ENCODE measurements at places on chromosomes 7 and 10.
A peak's percentile ranks its signal among the peaks of the same experiment; 100 is the strongest.

DNA sequence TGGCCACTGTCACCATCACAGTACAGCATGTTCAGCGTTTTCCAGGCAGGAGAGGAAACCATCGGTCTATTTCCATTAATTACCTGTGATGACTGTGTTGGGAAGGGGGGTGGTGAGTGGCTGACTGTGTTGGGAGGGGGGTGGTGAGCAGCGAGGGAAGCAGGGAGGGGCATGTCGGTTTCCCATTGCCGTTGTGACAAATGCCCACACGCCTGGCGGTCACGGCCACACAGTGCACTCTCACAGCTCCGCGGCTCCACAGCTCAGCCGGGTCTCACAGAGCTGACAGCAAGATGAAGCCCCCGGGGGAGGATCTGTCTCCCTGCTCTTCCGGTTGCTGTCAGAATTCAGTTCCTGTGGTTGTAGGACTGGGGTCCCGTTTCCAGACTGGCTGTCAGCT, 39.0 kb downstream of the AP5Z1 start:
- no peak for DNase-seq

GRCh38 chr10:11017570-11018431, at the start of gene CELF2:
TSS of gene CELF2 (plus strand) at chr10:11017872. CDS start at chr10:11018090, 218 bp downstream.
- no peak for DNase-seq

DNA sequence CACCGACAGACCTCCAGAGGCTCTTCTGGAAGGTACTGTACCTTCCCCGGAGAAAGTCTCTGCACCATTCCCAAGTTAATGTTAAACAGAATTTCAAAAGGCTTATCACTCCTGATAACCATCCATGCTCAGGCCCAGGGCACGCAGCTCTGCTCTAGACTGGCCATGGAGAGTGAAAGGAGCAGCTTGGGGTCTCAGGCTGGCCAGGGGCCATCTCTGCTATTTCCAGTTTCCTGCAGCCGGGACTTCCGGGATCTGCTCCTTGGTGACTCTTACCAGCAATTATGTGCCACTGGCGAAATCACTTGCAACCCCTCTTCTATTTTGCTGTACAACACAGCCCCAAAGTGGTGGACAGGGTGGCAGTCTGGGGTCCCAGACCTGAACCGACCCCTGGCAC, 6.0 kb downstream of the CLDN15 start:
- no peak for DNase-seq

- DNase-seq = no peak
Observed at GRCh38 chr7:13021566-13022300, 334.3 kb downstream of the ARL4A start.

- no peak for DNase-seq
Observed at GRCh38 chr7:28903730-28904577, 54.2 kb downstream of the TRIL start.

- DNase-seq = peak; percentile 74
Observed at GRCh38 chr7:113730309-113730955, 188.4 kb downstream of the PPP1R3A start.

DNA sequence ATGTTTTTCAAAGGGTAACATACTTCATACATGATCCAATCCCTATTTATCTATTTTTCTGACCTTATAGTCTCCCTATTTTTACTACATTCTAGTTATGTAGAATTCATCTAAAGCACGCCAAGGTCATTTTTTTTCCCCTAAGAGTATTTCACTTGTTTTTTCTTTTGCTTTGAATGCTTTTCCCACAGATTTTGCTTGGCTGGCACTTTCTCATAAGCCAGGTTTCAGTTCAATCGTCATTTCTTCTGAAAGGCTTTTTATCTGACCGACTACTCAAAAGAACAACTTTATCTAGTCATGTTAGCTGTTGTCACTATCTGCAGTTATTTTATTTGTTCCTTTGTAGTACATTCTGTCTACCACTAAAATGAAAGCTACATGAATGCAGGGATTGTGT, 1274.6 kb downstream of the REEP3 start:
- no peak for DNase-seq

GRCh38 chr10:115624448-115624847, 531.3 kb downstream of the ATRNL1 start:
- DNase-seq = no peak

GRCh38 chr10:56605051-56605450, 244.0 kb upstream of the ZWINT start:
- no peak for DNase-seq

- no peak for DNase-seq
Observed at GRCh38 chr10:125159932-125160855, at the start of gene CTBP2. TSS of gene CTBP2 (minus strand) at chr10:125160563.

DNA sequence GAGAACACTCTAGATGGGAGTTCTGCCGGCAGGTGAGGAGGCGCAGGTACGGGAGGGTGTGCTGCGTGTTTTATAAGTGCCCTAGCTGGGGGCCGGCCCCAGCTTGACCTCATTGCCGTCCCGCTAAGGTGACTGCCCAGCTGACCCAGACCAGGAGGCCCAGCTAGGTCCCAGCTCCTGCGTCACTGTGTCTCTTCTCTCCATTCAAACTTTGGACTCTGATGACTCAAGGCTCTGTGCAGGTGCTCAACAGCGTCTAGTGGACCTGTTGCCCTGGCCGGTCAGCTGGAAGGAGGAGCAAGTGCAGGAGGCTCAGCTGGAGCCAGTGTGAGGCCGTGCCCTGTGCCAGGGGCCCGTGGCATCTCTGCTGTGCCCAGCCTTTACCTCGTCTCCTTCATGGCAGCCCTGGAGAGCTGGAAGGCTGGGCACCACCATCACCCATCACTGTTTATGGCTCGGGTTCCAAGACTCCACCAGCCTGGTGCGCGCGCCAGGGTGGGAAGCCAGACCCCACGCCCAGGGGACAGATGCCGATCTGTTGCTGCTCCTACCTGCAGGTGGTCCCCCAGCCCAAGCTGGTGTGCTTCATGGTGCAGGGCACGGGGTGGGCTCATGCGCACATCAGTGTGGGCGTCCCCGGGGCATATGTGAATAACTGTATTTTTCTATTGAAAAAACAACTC, 14.6 kb downstream of the LHPP start:
- DNase-seq = no peak

GRCh38 chr10:113705344-113705652, 25.6 kb downstream of the CASP7 start:
- no peak for DNase-seq

GRCh38 chr7:5526100-5526905, 102.7 kb upstream of the TNRC18 start:
- DNase-seq = no peak

DNA sequence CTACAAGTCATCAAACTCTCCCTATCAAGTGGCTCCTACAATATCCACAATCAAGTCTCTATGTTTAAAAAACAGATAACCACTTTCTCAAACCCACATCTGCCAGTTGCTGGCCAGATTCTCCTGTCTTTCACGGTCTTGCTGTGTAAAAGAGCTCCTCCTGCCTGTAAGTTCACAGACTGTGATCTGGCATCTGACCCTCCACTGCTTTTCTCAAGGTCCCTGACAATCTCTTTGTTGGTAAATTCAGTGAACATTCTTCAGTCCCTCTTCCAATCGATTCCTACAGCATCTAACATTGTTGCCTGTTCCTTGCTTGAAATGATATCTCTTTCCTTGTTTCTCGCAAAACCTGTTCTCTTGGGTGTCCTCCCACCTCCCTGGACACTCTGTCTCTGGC, 18.5 kb upstream of the LMOD2 start:
- DNase-seq = no peak

GRCh38 chr7:35037211-35037525, at the start of gene DPY19L1:
TSS of gene DPY19L1 (minus strand) at chr7:35037485. CDS start at chr7:35037394, 91 bp downstream.
- DNase-seq = no peak

GRCh38 chr7:148334959-148335577, 255.5 kb upstream of the C7orf33 start:
- DNase-seq = peak; percentile 54

DNA sequence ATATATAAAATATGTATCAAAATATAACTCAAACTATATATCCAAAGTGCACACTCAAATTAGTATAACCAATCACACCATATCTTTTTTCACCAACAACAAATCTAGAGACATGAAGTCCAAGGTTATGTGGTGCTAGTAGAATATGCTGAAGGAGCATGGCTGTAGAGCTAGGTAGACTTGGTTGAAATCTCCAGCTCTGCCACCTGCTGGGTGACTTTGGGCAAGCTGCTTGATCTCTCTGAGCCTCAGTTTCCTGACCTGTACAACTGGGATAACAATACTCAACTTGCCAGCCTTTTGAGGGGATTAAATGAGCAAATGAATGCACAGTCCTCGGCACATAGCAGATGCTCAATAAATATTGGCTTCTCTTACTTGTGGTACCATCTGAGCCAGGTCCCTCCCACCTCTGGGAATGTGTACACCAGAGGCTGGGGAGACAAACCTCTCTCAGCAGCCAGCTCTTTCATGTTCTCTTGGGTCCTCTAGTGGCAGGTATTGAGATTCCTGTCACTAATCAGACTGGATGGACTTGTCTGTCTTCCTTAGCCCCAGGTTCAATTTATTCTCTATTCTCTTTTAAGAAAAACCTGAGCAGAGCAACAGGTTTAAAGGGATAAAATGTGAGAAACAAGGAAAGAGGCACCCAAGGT, 94.3 kb upstream of the PDE1C start:
- DNase-seq = peak; percentile 62

Measured in astrocyte of the cerebellum (primary cell).